ENCODE measurements at places on chromosomes 7 and 10. TPM values are rescaled to one million over a fixed set of nuclear protein-coding genes. Genes with fewer than 3 reads are reported as not detected.

PDZD7 gene
- polyA plus RNA-seq, result 0.63 TPM

CALCR gene
- polyA plus RNA-seq, result not detected

PNLIP gene
- not detected for polyA plus RNA-seq

SOSTDC1 gene
- polyA plus RNA-seq, result not detected

Data from A549 (cell line).